ENCODE measurements at places on chromosomes 4 and X.

- DNase-seq, result no peak
Observed at GRCh38 chrX:136828830-136829229, 48.1 kb upstream of the ARHGEF6 start.

- DNase-seq, result no peak
Observed at GRCh38 chr4:184234155-184234554, 16.5 kb upstream of the ENPP6 start.

- DNase-seq, result no peak
Observed at GRCh38 chrX:5474282-5474681, 754.4 kb downstream of the NLGN4X start.

DNA sequence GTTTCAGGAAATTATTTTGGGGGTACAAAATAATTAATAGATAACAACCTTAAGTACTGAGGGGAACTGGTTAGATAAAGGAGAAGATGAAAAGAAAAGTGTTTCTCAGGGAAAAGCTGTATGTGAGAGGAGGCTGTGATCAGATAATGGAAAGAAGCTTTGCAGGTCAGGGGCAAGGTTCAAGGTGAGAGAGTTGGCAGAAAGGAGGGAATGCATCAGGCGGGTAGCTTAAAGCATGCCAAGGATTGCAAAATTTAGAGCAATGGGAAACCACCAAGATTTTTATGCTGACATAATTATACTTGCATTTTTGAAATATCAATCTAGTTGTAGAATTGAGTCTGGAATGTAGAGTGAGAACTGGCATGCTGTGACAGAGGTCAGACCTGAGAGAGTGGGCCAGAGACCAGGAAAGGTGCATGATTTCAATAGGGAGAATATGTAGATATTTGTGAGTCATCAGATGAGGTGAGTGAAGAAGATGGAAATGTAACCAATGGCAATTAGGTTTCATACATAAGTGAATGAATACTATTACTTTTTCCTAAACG, 508.7 kb downstream of the TRIML1 start:
- DNase-seq, result no peak

- no peak for DNase-seq
Observed at GRCh38 chrX:65667157-65667502, 324 bp upstream of the MSN start.

DNA sequence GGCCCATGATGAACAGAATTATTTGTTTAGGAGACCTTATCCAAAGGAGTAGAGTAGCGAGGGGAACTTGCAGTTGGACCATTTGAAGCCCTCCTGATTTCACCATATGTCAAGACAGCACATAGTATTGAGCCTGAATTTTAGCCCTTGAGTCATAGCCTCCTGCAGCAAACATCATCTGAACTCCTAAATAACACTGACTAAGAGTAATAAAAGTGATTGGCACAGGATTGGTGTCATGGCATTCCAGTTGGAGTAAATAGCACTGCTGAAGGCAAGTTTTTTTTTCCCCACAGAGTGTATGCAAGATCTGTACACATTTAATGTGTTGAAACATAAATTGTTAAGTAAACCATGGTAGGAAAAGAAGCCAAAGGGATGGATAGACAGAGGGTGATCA, 89.0 kb downstream of the COMMD8 start:
- DNase-seq, result no peak

GRCh38 chr4:77650787-77651186, 45.2 kb downstream of the CXCL13 start:
- no peak for DNase-seq

- no peak for DNase-seq
Observed at GRCh38 chrX:93741811-93742210, 67.8 kb downstream of the FAM133A start.

DNA sequence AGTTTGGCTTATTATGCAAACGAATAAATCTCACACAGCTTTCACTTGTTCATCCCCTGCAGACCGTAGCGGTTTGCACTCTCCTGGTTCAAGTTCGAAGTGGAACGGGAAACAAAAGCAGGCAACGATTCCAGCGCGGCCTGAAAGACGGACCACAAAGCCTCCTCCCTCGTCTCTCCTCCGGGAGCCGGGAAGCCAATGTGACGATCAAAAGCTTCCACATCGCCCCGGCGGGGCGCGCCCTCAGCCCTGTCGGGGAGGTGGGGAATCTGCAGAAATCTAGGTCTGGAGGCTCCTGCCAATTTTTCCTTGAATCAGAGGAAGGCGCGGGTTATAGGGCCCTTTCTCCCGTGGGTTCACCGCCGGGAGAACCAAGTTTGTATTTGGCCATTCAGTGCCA, 16.9 kb upstream of the ZIC3 start:
- no peak for DNase-seq

- peak; percentile 70 for DNase-seq
Observed at GRCh38 chr4:32499171-32499570, 1779.0 kb downstream of the PCDH7 start.

DNA sequence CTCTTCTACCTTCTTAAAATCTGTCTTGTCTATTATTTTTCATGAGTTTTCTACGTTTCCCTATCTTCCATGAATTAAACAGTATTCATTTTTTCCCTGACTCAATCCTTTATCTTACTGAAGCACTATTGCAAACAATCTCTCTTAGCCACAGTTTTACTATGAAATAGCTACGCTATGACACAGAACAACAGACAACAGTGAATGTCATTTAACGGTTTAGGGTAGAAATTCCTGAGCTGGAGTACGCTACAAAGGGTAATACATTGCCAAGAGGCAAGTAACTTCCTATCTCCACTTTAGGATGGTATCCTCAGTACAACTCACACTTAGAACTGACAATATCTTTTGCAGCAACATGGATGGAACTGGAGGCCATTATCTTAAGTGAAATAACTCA, 552.6 kb downstream of the INPP4B start:
- no peak for DNase-seq

DNA sequence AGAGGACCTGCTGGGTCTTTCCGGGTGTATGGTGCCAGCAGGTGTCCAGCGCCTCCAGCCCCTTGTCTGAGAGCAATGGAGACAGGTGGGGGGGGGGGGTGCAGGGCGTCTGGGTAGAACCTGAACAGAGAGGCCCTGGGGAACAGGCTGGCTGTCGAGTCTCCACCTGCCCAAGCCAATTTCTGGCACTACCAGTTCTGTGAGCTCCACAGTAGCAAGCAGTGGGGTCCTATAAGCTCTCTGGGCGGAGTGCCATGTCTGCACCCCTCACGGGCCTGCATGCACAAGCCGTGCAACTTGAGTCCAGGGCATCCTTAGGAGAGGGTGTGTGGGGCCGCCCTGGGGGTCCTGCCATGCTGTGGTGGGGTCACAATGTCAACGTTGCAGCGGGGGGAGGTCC, 10.1 kb upstream of the FGFR3 start:
- no peak for DNase-seq

DNA sequence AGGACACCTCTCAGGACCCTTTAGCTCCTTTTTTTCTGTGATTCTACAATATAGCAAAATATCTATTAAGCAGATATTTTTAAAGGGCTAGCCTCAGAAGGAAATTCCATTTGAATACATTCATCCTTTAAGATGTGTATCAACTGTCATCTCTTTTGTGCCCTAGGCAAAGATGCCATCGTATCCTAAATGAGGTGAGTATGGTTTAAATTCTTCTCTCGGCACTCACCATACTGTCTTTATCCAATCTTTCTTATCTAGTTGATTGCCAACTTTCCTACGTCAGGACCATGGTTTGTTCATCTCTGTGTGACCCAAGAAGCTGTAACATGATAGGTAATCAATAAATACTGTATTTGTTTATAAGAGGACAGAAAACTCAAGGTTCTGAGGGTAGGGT, 176.0 kb downstream of the LDB2 start:
- no peak for DNase-seq

DNA sequence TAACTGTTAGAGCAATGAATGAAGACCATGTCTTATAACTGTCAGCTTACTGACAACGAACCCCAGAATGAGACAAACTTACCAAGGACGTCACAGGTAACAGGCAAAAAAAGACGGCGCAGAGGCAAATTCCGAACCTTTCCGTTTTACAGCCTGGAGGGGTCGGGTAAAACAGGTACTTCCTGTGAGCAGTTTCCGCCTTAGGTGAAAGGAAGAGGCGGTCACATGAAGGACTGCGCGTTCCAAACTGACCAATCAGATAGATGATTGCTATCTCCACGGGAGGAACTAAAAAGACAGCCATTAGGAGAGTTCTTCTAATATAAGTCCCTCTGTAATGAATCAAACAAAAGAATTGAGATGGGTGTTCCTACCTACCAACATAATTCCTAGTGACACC, at the start of gene COX7B2:
COX7B2 (minus strand) TSS at position 168 of the 400 bp plus-strand sequence. CDS start 174,053 bp downstream, outside the sequence.
- no peak for DNase-seq
